NCI-H748 treated with DMSO at 0.1 percent for 48 hours (cell line): ENCODE measurements at places on chromosomes 5 and 9.

GRCh38 chr5:118705959-118706667 is 282.2 kb downstream of the DTWD2 start:
- no peak for DNase-seq

DNA sequence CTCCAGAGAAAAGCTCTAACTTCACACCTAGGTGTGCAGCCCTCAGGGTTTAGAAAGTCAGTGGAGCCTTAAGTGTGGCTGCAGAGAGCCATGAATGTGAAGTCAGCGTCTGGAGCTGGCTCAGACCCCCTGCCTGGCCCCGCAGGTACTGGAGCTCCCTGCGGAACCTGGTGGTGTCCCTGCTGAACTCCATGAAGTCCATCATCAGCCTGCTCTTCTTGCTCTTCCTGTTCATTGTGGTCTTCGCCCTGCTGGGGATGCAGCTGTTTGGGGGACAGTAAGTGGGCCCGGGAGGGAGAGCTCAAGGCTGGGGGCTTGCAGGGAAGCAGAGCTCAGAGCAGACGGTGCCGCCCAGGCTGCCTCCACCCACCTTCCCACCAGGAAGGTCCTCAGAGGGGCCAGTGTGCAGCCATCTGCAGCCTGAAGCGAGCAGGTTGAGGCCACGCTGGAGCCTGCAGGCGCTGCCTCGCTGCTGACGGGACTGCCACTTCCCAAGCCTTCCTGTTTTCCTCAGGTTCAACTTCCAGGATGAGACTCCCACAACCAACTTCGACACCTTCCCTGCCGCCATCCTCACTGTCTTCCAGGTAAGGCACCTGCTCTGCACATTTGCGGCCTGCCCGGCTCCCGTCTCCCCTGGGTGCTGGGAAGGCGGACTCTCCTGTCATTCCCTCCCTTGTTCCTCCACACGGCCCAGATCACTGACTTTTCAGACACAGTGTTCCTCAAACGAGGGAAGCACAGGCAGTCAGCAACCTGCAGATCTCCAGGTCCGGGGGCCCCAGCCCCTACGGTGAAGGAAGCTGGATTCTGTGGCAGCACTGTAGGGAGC is 108.9 kb downstream of the CACNA1B start:
- no peak for DNase-seq

GRCh38 chr5:78698191-78698791 is 49.7 kb upstream of the LHFPL2 start:
- DNase-seq = no peak

DNA sequence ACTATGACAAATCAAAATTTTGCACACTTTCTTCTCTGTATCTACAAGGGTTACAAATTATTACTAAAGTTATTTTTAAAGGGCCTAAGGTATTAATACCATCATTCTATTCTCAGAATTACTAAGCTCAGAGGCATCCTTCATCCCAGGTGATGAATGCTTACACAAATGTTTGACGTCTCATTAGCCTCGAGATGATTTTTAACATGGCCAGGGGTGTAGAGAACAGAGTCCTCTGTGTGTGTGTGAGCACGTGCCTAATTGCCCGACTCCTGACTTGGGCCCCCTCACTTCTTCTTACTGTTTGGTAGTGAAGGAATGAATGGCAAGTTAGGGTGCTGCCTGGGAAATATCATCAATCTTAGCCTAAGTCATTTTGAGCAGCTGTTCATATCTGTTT is 221.1 kb downstream of the ENC1 start:
- no peak for DNase-seq

DNA sequence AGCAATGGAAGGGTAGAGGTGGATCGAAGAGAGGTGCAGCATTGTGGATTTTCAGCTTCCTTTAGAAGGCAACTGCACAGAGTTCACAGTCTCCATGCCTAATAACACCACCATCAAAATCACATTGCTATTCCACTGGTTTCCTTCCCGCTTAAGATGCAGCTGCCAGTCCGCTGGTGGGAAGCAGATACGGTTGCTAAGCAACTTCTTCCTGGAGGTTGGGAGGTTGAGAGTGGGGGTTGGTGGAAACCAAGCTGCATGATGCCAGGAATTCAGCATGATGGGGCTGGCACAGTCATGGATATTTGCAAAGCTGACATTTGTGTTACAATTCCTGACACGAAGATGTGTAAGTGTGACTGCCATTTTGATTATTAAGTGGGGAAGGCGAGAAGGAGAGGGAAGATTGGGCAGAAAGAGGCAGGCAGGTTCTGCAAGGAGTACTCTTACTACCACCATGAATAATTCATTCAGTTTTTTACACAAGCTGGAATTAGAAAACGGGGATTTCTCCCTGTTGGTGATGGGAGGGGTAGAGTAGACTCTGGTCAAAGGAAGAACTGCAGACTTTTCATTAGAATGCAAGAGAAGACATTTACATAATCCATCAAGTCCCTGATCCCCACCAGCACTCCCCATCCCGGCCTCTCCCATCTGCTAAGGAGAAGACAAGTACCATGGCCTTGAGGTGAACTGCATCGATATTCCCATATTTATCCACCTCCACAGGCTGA is 87.5 kb downstream of the GLDC start:
- DNase-seq = peak; percentile 39
